Activated T-cell treated with anti-CD3 and anti-CD28 coated beads for 24 hours (primary cell): ENCODE measurements at places on chromosomes 6 and 20.
A peak's percentile ranks its signal among the peaks of the same experiment; 100 is the strongest.

DNA sequence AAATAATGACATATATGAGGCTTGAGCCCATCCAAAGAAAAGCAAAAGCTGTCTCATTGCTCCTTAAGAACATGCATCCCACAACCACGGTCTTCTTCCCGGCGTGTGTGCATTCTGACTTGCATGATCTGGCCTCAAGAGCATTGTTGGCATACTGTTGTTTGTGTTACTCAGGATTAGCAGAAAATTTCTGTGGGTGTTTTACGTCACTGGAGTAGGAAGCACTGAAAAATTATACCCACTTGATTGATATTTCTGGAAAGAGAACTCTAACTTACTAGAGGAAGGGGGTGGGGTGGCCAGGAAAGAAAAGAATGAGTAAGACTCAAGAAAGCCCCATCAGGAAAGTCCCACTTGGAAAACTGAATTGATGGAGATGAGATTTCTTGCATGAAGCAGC lies 326.2 kb upstream of the PRDM1 start:
- no peak for DNase-seq

DNA sequence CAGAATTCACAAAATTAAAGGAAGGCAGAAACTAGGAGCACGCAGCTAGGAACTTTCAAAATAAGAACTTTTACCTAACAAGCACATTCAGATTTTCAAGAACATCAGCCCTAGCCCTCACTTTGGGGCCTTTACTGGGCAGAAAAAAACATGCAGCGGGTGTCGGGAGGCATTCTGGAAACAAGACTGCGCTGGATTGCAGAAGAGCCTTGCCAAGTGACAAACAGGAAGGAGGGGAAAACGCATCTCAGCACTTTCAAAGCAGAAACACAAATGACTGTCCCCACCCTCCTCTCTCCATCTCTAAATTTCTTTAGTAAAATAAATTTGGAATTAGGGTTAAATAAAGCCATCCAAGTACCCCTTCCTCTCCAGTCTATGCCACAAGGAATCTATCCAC lies 74.6 kb upstream of the RREB1 start:
- DNase-seq, result no peak

GRCh38 chr20:18276821-18277220 lies 11.5 kb upstream of the ZNF133 start:
- peak; percentile 48 for DNase-seq

- DNase-seq, result no peak
These were observed 108.5 kb downstream of the EPM2A start for GRCh38 chr6:145626857-145627256.

DNA sequence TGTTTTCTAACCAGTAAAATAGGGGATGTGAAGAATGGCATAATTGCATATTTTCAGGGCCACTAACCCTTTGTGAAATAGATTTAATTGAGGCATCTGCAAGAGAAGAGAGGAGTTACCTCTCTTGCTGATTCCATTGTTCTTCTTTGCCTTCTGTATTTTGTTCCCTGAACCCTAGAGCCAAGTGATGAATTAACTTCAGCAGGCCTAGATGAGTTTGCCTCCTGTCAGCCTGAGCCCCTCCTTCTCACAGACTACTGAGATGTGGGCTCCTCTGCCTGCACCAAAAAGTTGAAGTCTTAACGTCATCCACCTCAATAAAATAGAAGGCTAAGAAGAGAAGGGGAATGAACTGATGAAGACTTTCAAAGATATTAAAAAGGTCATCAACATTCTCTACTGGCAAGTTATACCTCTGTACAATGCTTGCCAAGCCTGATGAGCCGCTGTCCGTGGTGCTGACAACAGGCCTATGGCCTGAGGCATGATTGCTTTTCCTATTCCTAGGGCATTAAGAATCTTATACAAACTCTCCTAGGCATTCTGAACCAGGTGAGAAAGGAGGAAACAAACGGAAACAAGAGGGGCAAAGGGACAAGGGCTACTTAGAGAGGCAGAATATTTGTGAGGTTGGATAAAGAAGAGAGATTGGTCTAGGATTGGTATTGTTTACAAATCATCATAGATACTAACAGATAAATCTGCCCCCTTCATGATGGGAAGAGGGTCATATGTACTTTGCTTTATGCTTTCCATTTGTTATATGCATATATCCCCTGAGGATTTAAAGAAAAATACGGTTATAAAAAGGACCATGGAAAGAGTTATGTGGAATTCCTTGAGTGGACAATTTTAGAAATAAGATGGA lies 46.8 kb downstream of the CD24 start:
- DNase-seq, result no peak

- peak; percentile 30 for DNase-seq
These were observed 807 bp downstream of the TBC1D20 start for GRCh38 chr20:461254-462198.

GRCh38 chr20:36028106-36028808 lies 59.9 kb downstream of the CNBD2 start:
- no peak for DNase-seq

DNA sequence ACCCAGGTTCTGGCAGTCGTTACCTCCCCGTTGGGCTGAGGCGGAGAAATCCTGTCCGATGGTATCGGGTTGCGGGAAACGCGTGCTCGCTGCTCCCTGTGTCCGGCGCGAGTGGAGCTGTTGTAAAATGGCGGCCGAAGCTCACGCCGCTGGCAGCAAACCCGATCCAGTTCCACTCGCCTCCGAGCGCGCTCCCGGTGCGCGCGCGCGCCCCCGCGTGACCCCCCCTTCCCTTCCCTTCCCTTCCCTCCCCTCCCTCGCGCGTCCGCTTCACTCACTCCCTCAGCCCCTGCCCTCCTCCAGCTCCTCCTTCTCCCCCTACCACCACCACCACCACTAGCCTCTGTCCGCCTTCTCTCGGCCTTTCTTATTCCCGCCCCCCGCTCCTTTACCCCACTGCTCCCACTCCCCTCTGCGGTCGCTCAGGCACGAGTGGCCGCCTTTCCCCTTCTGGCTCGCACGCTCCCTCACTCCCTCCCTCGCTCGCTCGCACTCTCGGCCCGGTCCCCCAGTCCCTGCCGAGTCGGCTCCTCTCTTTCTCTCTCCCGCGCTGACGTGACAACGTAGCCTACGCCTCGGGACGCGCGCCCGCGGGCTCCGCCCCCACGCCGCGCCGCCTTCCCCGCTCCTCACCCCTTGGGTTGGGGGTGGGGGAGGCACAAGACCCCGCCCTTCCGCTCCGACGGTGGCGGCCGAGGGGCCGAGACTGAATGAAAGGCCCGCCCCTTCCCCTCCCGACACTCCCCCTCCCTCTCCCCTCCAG lies at the start of gene SYNCRIP:
TSS of gene SYNCRIP (minus strand) at position 113 of the 763 bp plus-strand sequence. CDS start 1,447 bp downstream, outside the sequence.
- peak; percentile 99 for DNase-seq

- no peak for DNase-seq
These were observed 96.6 kb upstream of the FOXP4 start for GRCh38 chr6:41449399-41450245.

- DNase-seq, result no peak
These were observed 402 bp upstream of the TAF8 start for GRCh38 chr6:42049948-42050296.

DNA sequence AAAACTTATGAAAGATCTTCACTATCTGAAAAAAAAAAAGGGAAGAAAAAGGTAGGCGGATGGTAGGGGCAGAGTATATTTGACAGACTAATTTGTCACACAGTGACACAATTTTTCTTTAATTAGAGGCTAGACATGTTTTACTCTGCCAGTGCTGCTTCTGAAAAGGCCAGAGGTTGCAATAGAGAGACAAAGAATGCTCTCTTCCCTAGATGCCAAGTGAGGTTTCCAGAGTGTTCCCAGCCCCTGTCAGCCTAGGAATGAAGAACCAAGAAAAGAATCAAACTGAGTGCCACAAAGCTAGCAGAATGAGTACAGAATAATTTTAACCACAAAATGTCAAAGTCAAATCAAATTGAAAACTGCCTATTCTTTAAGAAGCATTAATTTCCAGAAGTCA lies 13.0 kb downstream of the PNISR start:
- DNase-seq, result no peak

- no peak for DNase-seq
These were observed 107.7 kb downstream of the HFE start for GRCh38 chr6:26194816-26195375.

DNA sequence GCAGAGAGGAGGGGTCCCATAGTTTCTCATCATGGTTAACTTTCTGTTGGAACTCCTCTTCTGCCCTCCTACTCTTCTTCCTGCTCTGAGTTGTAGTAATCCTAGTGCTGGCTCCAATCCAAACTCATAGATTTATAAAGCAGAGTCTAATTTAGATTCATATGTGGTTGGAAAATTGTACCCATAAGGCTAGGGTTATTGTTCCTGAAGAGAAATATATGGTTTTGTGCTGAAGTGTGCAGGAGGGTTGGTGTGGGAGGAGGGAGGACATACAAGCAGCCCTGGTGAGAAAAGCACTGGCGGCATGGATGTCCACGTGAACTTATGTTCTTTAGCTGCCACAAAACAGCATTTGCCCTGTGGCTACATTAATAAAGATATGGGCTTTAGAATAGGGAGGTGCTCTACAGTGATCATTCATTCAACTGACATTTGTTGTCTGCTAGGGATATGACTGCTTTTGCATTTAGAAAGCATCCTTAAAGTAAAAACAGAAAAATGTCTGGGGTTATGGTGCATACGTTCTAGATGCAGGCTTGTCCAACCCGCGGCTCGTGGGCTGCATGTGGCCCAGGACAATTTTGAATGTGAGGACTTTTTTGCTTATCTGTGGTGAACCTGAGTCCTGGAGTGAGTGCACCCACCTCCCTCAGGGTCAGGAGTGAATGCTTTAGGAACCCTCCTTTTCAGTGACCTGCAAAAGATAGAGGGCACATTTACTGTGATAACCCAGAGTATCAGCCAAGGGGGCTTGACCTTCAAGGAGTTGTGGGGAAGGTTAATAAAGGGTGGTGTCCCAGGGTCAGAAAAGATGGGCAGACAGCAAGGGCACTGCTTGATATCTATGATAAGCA lies 4.1 kb downstream of the HLA-A start:
- DNase-seq, result no peak

DNA sequence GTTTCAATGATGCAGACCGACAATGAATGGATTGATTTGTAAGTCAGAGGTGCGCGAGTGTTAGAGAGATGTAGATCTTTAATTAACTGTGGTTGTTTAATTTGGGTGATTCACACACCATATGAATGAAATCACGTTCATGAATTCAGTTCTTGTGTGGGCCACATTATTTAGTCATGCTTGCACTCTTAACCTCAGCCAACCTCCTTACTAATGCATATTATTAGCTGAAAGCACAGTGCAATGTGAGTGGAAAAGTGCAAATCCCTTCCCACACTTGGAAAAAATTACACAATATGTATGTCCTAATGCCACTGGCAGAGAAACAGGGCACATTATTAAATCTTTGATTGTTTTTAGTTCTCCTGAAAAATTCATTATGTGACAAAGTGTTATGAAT lies 512.5 kb downstream of the BCKDHB start:
- DNase-seq, result no peak

DNA sequence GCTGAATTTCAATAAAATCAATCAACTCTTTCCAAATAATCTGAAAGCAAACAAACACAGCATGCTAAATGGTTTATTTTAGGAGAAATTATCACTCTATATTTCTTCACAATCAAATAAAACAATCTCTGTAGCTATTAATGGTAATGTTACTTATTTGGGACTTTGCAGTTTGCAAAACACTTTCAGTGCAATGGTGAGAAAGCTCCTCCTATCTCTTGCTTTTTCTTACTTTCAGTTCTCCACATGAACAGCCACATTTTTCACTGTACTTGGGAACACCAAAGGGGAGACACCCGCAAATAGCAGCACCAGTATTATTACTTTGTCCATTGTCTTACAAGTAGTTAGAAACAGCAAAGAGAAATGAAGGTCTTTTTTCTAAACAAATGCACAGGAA lies 92.4 kb downstream of the DST start:
- DNase-seq, result no peak

- DNase-seq, result no peak
These were observed 413.7 kb downstream of the RFPL4B start for GRCh38 chr6:112760831-112761230.
